NCI-H748 treated with DMSO at 0.1 percent for 48 hours (cell line): ENCODE measurements at places on chromosomes 13 and 19.

DNA sequence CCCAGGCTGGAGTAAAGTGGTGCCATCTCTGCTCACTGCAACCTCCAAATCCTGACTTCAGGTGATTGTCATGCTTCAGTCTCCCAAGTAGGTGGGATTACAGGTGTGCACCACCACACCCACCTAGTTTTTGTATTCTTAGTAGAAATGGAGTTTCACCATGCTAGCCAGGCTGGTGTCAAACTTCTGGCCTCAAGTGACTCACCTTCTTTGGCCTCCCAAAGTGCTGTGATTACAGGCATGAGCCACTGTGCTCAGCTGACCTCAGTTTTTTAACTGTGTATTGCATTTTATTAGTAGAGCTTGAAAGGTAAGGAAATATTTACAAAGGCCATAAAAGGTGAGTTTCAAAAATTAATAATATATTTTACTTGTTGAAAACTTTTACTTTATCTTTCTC is 2.3 kb downstream of the ZNF726 start:
- DNase-seq = no peak

DNA sequence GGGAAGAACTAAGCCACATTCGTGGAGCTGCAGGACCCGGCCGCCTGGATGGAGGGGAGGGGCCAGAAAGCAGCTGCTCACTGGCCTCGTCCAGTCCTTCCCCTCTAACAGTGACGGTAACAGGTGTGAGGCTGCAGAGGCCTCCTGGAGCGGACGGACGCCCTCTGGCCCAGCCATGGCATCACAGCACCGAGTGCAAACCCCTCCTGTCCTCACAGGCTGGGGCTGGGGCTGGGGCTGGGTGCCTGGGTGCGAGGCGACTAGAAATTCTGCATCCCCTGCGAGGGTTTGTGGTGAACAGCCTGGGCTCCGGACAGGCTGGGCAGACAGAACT is 3.6 kb downstream of the MICOS13 start:
- no peak for DNase-seq

GRCh38 chr13:37741536-37741935 is 128.0 kb downstream of the TRPC4 start:
- no peak for DNase-seq

GRCh38 chr19:5844456-5845433 is 5.2 kb upstream of the FUT6 start:
- DNase-seq = no peak

DNA sequence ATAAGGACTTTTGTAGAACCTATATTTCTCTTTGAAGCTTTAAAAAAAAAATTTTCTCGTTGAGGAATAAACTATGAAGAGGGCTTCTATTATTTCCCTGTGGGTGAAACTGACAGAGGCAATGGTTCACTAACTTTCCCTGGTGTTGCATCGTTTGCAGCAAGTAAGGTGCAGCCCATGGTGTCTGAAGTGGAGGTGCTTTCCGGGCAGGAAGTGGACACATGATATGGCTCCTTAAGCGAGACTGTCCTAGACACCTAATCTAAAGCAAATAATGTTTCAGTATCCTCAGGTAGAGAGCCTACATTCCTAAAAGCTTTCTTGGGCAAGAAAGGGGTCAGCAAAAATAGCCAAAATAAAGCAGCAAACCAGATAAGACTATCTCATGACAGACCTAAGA is 437.6 kb upstream of the ARGLU1 start:
- DNase-seq = no peak

GRCh38 chr19:7255631-7256030 is 38.6 kb downstream of the INSR start:
- no peak for DNase-seq

DNA sequence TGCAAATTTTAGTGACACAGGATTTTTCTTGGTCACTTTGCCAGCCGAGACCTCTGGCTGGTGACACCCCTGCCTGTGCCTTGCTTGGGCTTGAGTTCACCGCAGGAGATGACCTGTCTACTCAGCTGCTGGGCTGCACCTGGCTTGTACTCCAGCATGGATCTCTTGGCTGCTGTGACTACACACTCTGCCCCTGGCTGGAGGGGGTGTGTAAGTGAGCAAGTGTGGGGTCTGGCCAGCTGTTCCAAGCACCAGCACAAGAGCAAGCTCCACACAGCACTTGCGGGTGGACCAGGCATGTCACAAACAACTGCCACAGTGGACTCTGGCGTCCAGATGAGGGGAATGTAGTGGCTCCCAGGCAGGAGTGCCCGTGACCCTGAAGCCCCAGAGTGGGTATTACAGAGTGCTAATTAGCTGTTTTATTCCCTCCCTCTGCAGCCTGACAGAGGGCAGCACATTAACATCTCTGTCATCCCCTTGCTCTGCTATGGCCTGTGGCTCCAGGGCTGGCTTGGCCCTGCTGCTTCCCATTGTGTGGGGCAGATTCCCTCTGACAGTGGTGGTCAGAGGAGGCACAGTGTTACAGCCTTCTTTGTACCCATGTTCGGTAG is 1387.2 kb downstream of the OLFM4 start:
- no peak for DNase-seq

- no peak for DNase-seq
Observed at GRCh38 chr19:7435586-7435985, 53.2 kb downstream of the PEX11G start.
